ENCODE measurements at places on chromosomes 12 and 14.

DNA sequence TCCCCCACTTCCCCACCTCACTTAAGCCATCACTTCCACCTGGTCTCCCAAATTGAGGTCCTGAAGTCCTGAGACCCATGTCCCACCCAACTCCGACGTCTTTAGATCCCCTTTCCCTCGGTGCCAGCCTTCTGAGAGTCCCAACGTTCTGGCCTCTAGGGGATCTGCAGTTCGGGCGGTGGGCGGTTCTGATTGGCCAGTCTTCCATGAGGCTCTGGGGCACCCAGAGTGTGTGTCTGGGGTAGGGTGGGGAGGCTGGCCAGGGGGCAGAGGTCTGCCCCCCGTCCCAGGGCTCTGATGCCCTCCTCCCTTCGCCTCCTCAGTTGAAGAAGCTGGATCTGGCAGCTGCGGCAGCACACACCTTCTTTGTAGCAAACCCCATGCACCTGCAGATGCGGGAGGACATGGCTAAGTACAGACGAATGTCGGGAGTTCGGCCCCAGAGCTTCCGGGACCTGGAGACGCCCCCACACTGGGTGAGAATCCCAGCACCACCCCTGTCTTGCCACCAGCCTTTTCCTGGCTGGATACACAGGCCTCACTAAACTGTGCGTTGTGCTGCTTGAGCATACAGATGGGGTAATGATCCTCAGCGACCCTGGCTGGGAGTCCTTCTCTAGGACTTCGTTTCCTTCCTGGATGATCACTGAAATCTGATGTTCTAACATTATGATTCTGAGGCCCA is 1.5 kb downstream of the P3H3 start:
- peak overlapping the region; percentile 89 for H3K27ac ChIP-seq
- H3K4me3 ChIP-seq = peak overlapping the region; percentile 84
- no peak for DNase-seq
- H3K4me1 ChIP-seq = peaks cover 7% of the 10 kb centered on the region
- peaks cover 15% of the 10 kb centered on the region for H3K36me3 ChIP-seq

GRCh38 chr12:57165741-57166140 is 18.3 kb upstream of the LRP1-AS start:
- peaks cover 82% of the 10 kb centered on the region for H3K36me3 ChIP-seq
- H3K27me3 ChIP-seq = no peaks in the 10 kb centered on the region
- H3K4me1 ChIP-seq = peaks cover 3% of the 10 kb centered on the region
- no peak overlapping the region for H3K27ac ChIP-seq
- H3K4me3 ChIP-seq = no peak overlapping the region

DNA sequence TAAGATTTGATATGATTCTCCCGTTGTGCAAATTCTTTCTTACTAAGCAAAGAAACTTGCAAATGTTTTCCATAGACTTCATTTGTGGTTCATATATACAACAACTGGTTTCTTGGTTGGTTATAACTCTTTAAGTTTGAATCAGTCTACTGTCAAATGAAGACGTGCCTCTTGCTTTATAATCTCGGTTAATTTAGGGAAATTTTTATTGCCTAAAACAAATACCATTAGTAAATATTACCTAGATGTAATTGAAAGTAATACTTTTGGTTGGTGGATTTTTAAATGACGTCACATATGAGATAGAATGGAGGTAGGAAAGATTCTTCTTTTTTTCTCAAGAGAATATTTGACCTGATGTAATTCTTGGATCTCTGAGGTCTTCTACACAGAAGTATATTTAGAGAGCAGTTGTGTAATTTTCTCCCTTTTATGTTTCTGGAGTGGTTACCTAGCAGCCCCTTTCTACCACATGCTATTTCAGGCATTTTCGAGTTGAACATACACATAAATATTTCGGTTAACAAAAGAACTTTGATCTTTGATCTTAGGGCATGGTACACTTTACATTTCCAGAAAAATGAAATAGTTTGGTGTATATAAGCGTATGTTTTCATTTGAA is 1.7 kb downstream of the ATF7IP start:
- peaks cover 17% of the 10 kb centered on the region for H3K4me1 ChIP-seq
- no peaks in the 10 kb centered on the region for H3K27me3 ChIP-seq
- peak overlapping the region; percentile 11 for H3K27ac ChIP-seq
- no peaks in the 10 kb centered on the region for H3K36me3 ChIP-seq
- H3K4me3 ChIP-seq = peak overlapping the region; percentile 81

DNA sequence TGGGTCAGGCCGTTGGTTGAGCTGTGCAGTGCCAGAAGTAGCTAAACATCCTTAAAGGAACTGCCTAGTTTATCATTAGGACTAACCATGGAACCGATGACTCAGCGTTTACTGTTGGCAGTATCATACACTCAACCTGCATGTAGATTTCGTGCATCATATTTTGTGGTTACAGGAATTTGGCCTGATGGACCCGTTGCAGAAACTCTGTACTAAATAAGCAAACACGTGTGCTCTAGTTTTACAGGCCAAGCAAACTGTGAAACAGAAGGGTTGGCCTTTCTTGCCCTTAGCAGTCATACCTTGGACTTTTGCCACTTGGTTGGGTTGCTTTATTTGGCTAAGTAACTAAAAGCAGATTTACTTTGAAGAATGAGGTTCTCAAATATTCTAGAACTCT is 35.6 kb downstream of the DGLUCY start:
- no peak overlapping the region for H3K27ac ChIP-seq
- no peak overlapping the region for H3K4me3 ChIP-seq
- DNase-seq = peak; percentile 46
- no peaks in the 10 kb centered on the region for H3K27me3 ChIP-seq

GRCh38 chr14:101743701-101744100 is 17.8 kb upstream of the PPP2R5C start:
- DNase-seq = no peak
- no peaks in the 10 kb centered on the region for H3K27me3 ChIP-seq
- H3K4me3 ChIP-seq = no peak overlapping the region

- H3K36me3 ChIP-seq = no peaks in the 10 kb centered on the region
- no peaks in the 10 kb centered on the region for H3K27me3 ChIP-seq
- H3K4me1 ChIP-seq = no peaks in the 10 kb centered on the region
- no peak overlapping the region for H3K4me3 ChIP-seq
Measured at GRCh38 chr12:90015228-90015627, 306.6 kb upstream of the ATP2B1 start.

DNA sequence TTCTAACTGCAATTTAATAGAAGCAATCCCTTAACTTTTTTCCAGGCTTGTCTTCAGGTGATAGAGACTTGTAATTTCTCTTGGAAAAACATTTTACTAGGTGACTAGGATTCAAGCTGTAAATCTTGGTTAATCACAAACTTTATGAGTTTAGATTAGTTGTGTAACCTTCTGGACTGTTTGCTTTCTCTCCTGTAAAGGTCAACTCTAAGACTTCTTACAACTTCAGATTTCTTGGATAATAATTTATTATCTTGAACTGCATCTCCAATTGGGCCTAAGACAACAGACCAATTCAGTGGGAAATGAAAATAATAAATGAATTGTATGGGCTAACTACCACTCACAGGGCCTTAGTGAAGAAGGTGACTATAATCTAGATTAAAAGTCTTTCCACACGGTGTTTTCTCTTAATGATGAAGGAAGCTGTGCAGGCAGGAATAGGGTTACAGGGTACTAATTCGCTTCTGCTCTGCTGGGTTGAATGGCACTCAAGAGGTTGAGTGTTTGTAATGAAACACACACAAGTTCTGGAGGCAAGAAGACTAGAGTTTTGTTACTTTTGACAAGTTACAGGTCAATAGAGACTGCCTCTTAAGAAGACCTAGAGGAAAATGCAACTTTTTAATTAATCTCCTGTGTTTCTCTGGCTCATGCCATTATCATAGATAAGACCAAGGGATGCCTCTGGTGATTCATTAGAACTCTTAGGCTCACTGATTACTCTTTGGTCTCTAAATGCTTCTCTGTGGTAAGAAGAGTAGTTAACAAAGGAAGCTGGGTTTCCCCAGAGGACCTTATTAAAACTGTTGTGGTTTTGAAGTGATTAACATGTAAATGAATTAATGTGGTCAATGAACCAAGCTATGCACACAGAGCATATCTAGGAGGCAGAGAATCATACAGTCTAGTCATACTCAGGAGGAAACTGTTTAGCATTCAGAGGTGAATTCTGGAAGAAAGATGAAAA is 30.0 kb upstream of the OR4E1 start:
- no peaks in the 10 kb centered on the region for H3K36me3 ChIP-seq
- no peaks in the 10 kb centered on the region for H3K4me1 ChIP-seq
- H3K4me3 ChIP-seq = no peak overlapping the region
- DNase-seq = no peak
- no peaks in the 10 kb centered on the region for H3K27me3 ChIP-seq

GRCh38 chr12:14937689-14938088 is 648 bp downstream of the ERP27 start:
- peaks cover 9% of the 10 kb centered on the region for H3K36me3 ChIP-seq
- H3K4me1 ChIP-seq = peaks cover 7% of the 10 kb centered on the region
- H3K27me3 ChIP-seq = no peaks in the 10 kb centered on the region
- H3K4me3 ChIP-seq = no peak overlapping the region
- no peak overlapping the region for H3K27ac ChIP-seq

DNA sequence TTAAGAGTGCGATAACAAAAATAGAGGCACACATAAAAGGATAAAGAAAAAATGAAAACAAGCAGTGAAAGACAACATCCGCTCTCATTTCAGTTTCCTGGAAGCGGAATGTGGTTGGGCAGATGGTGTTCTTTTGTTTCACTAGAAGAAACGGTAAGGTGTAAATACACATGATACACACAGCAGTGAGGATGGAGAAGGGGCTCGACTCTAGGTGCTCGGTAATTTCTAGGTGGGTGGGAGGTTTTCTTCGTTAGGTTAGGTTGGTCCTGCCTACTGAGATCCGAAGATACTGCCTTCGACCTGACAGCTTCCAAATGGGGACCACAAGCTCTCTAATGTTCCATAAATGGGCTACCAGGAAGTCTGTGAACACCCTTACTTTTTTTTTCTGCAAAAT is 1082.5 kb downstream of the BCL11B start:
- no peaks in the 10 kb centered on the region for H3K36me3 ChIP-seq
- no peak overlapping the region for H3K27ac ChIP-seq
- no peaks in the 10 kb centered on the region for H3K4me1 ChIP-seq
- H3K27me3 ChIP-seq = no peaks in the 10 kb centered on the region
- no peak for DNase-seq
- no peak overlapping the region for H3K4me3 ChIP-seq

DNA sequence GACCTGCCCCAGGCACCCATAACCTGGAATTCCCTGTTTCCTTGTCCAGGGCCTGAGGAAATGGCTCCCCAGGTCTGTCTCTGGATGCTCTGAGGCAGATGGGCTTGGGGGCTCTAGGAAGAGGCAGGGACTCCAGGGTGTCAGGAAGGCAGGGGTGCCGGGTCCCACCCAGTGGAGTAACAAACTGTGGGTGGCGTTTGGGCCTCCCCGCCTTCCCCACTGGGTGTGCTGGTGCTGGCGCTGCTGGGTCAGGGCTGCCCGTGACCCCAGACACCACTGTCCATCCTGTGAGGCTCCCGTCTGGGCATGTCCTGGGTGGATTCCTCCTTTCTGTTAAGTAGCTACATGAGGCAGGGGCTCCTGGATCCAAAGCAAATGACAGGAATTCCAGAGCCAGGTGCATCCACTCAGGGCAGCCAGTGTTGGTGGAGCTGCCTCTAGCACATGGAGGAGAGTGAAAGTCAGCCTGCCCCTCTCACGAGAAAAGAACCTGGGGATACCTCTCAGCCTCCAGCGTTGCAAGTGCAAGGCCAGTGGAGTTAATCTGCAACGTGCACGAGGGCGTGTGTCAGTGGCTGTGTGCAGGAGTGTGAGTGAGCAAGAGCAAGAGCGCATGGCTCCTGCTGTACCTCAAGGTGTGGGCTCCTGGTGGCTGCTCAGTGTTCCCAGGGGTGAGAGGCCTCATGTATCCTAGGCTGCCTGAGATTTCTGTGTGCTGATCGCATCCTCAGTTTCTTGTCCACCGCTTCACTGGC is 403.1 kb downstream of the TMEM121 start:
- no peaks in the 10 kb centered on the region for H3K36me3 ChIP-seq
- H3K4me3 ChIP-seq = no peak overlapping the region
- H3K27ac ChIP-seq = no peak overlapping the region
- no peaks in the 10 kb centered on the region for H3K27me3 ChIP-seq

DNA sequence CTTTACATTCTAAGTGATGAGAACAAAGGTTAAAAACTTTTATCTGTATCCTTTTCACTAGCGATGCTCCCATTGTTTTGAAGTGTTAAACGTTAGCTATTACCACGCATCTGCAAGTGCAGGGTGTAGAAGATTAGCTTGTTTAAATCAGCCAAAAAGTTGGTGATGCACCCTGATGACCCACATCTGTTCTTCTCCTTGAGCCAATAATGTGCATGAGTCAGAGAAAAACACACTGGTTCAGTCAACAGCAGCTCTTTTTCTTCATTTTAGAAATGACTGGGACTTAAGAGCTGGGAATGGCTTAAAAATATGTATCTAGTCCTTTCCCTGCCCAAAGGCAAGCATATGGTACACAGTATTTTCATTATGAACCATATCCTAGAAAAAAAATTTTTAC is 323.5 kb upstream of the PDE3A start:
- H3K27me3 ChIP-seq = no peaks in the 10 kb centered on the region
- H3K27ac ChIP-seq = no peak overlapping the region
- peaks cover 57% of the 10 kb centered on the region for H3K4me1 ChIP-seq
